ENCODE measurements at places on chromosomes 4 and X.

- no peak for DNase-seq
These were observed 36.6 kb downstream of the CCNG2 start for GRCh38 chr4:77193511-77194102.

DNA sequence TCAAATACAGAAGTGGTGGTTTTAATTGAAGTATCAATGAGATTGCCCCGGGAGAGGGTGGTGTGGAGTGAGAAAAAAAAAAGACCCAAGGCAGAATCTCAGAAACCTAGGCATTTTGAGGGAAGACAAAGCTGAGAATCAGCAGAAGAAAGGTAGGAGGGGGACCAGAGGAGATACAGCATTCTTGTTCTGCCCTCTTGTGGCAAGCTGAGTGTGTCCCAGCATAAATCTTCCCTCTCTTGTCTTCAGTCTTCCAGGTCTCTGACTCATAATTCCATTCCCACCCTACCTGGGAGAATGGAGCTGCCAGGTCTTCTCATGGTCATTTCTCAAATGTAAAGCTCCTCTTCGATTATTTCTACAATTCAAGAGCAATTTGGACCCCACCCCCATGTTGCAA is 32.7 kb upstream of the MAGED1 start:
- no peak for DNase-seq

GRCh38 chrX:57985951-57986350 is 75.7 kb upstream of the ZXDA start:
- no peak for DNase-seq

- DNase-seq: no peak
These were observed 1629.2 kb upstream of the ADGRL3 start for GRCh38 chr4:59570860-59571476.

DNA sequence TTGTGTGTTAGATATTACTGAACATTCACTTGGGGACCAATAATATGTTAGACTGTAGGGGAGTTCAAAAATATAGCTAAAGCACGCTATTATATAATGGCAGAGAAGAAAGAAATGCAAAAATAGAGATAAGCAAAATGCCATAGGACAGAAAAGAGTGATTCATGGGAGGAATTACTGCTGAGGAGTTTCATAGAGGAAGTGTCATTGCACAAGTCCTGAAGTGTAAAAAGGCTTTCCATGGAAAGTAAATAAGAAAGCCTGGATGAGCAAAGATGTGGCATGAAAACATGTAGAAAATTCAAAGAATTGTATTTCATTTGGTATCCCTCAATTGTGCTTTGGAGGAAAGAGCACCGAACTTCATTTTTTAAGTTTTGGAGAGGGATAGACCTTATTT is 14.5 kb downstream of the HMGB2 start:
- DNase-seq: no peak

GRCh38 chr4:185384930-185385331 is 10.8 kb downstream of the LRP2BP start:
- no peak for DNase-seq

- no peak for DNase-seq
These were observed 24.1 kb upstream of the MAP9 start for GRCh38 chr4:155400893-155401292.

GRCh38 chr4:184568770-184569169 is 80.5 kb downstream of the CASP3 start:
- DNase-seq: no peak

- no peak for DNase-seq
These were observed 36.2 kb downstream of the PAPSS1 start for GRCh38 chr4:107683873-107684272.

DNA sequence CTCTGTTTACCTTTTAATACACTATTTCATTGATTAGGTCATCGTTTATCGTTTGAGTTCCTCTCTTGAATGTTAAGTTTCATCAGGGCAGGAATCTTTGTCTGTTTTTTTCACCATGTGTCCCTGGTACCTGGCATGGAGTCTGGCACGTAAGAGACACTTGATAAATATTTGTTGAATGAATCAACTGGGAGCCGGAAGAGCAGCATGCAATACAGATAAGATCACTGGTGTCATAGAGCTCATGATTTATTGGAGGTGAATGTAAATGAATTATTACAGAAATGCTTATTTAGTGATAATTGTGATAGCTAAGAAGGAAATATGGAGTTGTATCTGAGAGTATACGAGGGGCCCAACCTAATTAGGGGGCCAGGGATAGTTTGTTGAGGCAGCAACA is 62.8 kb downstream of the UCHL1 start:
- DNase-seq: no peak

DNA sequence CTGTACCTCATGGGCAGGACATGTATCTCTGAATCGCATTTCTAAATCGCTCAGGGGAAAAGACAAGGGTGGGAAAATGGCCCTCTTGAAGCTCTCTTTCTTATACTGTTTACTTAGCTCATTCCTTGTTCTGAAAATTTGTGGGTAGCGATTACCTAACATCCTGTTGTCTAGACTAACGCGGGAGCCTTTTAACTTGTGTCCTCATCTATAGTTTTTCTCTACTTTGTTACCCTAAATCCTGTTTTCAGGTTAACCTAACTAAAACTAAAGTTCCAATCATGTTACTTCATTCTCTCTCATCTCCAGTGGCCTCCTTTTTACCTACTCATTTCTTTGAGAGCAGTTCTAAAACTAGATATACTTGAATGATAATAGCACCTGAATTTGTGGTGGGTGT is 45.0 kb downstream of the SNX25 start:
- DNase-seq: no peak

- DNase-seq: no peak
These were observed 2.5 kb upstream of the EFNB1 start for GRCh38 chrX:68826113-68826980.

GRCh38 chrX:42094218-42094617 is 170.9 kb upstream of the CASK start:
- no peak for DNase-seq

GRCh38 chrX:105323928-105324327 is 103.4 kb upstream of the TEX13A start:
- no peak for DNase-seq

- no peak for DNase-seq
These were observed 53.7 kb upstream of the HHIP start for GRCh38 chr4:144592264-144592663.

GRCh38 chr4:6957148-6957520 is 47.5 kb downstream of the TBC1D14 start:
- no peak for DNase-seq

- DNase-seq: no peak
These were observed 201.7 kb upstream of the AFF2 start for GRCh38 chrX:148298737-148299136.

DNA sequence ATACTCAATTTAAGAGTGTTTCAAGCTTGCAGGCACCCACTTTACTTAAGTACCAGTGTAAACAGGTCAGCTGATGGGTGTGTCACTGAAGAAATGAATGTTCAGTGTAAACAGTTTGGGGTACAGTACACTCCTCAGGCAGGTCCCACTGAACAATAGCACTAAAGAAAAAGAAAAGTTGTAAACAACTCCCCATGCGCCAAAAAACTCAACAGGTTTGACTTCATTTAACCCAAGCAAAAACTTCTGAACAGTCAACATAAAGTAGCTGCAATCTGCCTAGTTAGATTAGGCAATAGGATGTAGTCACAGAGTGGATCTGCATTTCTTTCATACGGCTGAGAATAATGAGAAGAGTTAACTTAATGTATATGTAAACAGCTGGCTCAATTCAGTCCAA is 93.2 kb downstream of the FAM13A start:
- DNase-seq: no peak

- no peak for DNase-seq
These were observed 25.6 kb downstream of the KDM6A start for GRCh38 chrX:44898411-44899221.

- DNase-seq: no peak
These were observed 345.3 kb upstream of the TENM3 start for GRCh38 chr4:181897935-181898334.

DNA sequence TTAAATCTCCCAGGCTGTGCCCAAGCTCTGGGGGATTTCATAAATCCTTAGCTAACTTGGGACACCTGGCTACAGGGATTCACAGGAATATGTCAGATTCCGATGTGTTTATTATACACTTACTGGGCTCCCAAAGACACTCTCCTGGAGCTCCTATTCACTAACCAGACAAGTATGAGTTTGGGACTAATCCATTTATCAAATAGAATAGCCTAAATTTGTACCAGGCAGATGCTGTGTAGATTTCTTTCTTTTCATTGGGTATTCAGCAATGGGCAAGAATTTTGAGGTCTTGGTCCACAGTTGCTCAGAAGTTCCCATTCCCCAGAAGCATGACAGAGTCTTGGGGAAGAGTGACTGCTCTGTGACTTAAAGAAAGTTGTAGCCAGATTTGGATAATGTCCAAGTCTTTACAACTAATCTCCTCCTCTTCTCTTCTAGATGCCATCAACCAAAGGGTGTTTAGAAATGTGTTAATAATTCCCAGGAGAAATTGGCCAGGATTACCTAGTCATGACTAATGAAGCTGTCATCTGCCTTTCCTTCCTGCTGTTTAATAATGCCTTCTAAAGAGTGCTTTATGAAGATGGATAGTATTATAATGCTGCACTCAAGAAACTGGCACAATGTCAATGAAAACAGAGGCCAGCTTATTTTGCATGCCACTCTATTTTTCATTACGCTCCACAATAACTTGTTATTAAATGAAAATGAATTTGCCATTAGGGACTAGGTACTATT is 120.9 kb downstream of the CHIC2 start:
- DNase-seq: peak; percentile 79

DNA sequence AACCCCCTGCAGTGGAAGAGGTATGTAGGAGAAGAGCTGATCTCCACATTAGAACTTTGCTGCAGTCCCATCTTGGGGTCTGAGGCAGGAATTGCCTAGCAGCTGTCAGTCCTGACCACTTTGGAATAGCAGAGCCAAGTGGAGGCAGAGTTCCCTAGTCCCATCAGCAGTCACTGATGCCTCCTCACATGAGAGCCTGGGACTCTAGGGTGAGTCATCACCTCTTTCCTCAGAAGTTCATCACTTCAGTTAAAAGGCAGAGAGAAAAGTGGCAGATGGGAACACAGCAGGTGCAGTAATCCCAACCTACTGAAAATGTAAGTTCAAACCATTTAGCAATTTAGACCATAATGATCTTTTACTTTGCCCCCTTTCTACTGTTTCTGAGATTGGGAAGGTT is 73.9 kb upstream of the MED14 start:
- no peak for DNase-seq

- peak; percentile 90 for DNase-seq
These were observed 59.3 kb downstream of the MAD2L1 start for GRCh38 chr4:120007191-120007871.

DNA sequence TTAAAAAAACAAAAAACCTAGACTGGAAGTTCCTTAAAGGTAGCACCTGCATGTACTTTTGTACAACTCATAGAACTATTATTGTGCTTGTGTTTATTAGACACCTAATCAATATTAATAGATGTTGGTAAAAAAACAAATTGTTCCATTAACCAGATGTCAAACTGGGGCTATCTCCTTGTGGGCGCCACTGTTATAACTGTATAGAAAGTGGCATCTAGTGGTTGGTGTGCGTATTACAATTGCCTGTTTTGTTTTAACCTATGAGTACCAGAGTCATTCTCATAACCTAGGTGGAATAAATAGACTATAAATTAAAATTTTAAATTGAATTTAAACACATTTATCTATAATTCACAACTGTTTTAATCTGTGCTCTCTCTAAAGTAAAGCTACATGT is 97.4 kb downstream of the COL4A5 start:
- DNase-seq: no peak

GRCh38 chr4:101593666-101594065 is 196.9 kb upstream of the BANK1 start:
- DNase-seq: no peak

- DNase-seq: peak; percentile 43
These were observed 49.2 kb upstream of the PRSS48 start for GRCh38 chr4:151227731-151228130.

DNA sequence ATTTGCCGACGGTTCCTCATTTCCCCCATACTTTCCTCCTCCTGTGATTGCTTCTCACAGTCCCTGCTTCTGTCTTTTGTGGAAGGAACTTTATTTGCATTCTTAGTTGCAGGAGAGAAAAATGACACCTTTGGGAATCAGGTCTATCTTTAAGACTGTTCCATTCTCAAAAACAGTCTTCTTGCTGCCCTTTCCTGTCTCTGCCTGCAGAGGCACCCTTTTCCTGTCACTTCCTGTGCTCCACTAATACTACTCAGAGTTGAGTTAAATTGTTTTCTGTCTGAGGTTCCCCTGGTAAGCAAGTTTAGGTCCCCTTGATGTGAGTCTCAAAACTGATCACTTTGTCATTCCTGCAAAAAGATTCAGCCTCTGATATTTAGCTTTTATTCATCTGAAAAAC is 208.8 kb upstream of the CLNK start:
- DNase-seq: no peak

- no peak for DNase-seq
These were observed 16.0 kb upstream of the RAP1GDS1 start for GRCh38 chr4:98245226-98245625.

GRCh38 chrX:12770440-12770839 is 20.8 kb upstream of the PRPS2 start:
- no peak for DNase-seq

DNA sequence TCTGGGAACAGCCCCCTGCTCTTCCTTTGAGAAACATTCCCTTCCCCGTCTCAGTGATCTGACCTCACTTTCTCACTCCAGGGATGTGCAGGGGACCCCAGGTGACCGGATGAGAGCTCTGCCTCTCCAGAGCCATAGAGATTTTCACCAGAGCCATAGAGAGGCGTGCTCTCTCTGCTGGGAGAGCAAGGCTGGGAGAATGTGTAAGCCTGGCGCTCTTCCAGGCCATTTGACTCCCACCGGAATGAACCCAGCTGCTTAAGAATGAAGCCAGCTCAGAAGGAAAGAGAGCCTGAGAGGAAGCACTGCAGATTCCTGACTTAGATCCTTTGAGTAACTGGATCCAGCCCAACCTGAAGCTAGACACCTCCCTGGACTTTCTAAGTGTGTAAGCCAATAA is 106.4 kb downstream of the DHX15 start:
- DNase-seq: peak; percentile 63

- no peak for DNase-seq
These were observed 157.8 kb upstream of the AADAT start for GRCh38 chr4:170247596-170247995.

DNA sequence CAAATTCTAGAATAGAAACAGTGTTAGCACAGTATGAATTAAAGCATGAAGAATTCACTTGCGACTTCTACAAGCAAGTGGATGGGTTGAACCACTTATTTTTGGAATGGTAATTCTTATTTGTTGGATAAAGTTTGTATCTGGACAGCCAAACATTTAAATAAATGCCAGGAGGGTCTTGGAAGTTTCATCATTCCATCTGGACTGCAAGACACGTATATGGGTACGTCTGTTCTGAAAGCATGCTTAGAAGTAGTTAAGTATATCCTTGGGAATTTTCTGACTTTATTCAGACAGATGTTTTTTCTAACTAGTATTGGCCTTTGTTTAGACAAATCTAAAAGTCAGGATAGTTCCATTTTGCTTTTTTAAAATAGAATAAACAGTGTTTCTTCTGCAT is 77.5 kb upstream of the CASK start:
- no peak for DNase-seq

DNA sequence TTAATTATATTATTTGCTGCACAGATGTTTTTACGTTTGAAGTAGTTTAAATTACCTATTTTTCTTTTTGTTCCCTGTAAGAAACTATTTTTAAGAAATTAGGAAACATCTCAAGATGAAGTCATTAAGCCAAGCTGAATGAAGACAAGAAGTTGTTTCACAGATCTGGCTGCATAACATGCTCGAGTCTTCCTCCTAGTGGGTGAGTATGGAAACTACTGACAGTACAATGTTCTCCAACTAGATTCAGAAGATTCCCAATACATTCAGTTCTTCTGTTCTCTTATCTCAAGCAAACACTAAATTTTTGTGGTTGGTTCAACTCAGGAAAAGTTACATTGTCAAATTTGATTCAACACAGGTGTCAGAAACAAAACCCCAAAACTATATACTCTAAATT is 256.8 kb upstream of the VCX start:
- no peak for DNase-seq
